Subcutaneous adipose tissue (tissue), 4 donors: ENCODE measurements at places on chromosomes 5 and 9. TPM values are rescaled to one million over a fixed set of nuclear protein-coding genes. Genes with fewer than 3 reads are reported as not detected.

TMEM141 gene
- 22.2 TPM for total RNA-seq

CORO2A gene
- 10.4 TPM for total RNA-seq

ZNF462 gene
- 14.2 TPM for total RNA-seq

CDKN2B gene
- total RNA-seq, result 85.7 TPM

WHRN gene
- 2.2 TPM for total RNA-seq

CER1 gene
- total RNA-seq, result not detected

SLC27A4 gene
- total RNA-seq, result 10.1 TPM

GABRA6 gene
- total RNA-seq, result not detected

PCDHGA1 gene
- total RNA-seq, result 0.38 TPM

C5orf46 gene
- total RNA-seq, result not detected

SOX30 gene
- not detected for total RNA-seq

MYOT gene
- 6.2 TPM for total RNA-seq

DCAF12 gene
- 24.1 TPM for total RNA-seq

EGFL7 gene
- 110 TPM for total RNA-seq

SAPCD2 gene
- total RNA-seq, result 0.66 TPM

IRX2 gene
- total RNA-seq, result 4.3 TPM

DNM1 gene
- total RNA-seq, result 22.8 TPM

SPINK7 gene
- total RNA-seq, result not detected

C1QTNF2 gene
- 1.1 TPM for total RNA-seq

C6 gene
- 9.8 TPM for total RNA-seq

SLC36A1 gene
- 10.9 TPM for total RNA-seq

CYSRT1 gene
- total RNA-seq, result 0.34 TPM

PTGDS gene
- total RNA-seq, result 15.5 TPM

CKMT2 gene
- 2.8 TPM for total RNA-seq

HRCT1 gene
- 15.3 TPM for total RNA-seq

GRAMD2B gene
- 32.8 TPM for total RNA-seq

RARS1 gene
- 71.9 TPM for total RNA-seq

DMRTA1 gene
- total RNA-seq, result 4.6 TPM

NTRK2 gene
- 51.5 TPM for total RNA-seq

BASP1 gene
- 15.3 TPM for total RNA-seq

CDKN2B-AS1 gene
- total RNA-seq, result 6.1 TPM

PITX1 gene
- 3.5 TPM for total RNA-seq

KIF12 gene
- not detected for total RNA-seq

PCDHA8 gene
- total RNA-seq, result 0.17 TPM

PLPPR1 gene
- not detected for total RNA-seq

SYK gene
- 10.2 TPM for total RNA-seq

FAM153A gene
- total RNA-seq, result 0.51 TPM

TRIM36 gene
- total RNA-seq, result 0.44 TPM

AK1 gene
- 14.2 TPM for total RNA-seq

SLC25A46 gene
- total RNA-seq, result 67.7 TPM

FAM200C gene
- 5.1 TPM for total RNA-seq

PCDHA6 gene
- 0.38 TPM for total RNA-seq

TMEM174 gene
- total RNA-seq, result not detected

ITGA1 gene
- 29.7 TPM for total RNA-seq

STKLD1 gene
- not detected for total RNA-seq
